Naive thymus-derived CD4-positive, alpha-beta T cell (primary cell): ENCODE measurements at places on chromosomes 3 and 15. TPM values are rescaled to one million over a fixed set of nuclear protein-coding genes. Genes with fewer than 3 reads are reported as not detected.

C3orf20 gene
- 0.10 TPM for total RNA-seq

DLL4 gene
- not detected for total RNA-seq

PIF1 gene
- total RNA-seq: not detected

MEF2A gene
- total RNA-seq: 41.4 TPM

RLBP1 gene
- total RNA-seq: not detected

ST3GAL6 gene
- total RNA-seq: 13.5 TPM

RAB6B gene
- total RNA-seq: not detected

SLC9A9 gene
- 21.9 TPM for total RNA-seq

PLS1 gene
- 2.8 TPM for total RNA-seq

SENP5 gene
- total RNA-seq: 56.4 TPM

ITGA11 gene
- not detected for total RNA-seq

NUSAP1 gene
- 1.9 TPM for total RNA-seq

ZCWPW2 gene
- total RNA-seq: 1.3 TPM

ZNF654 gene
- 11.6 TPM for total RNA-seq

MRPL3 gene
- 52.7 TPM for total RNA-seq

CCDC39 gene
- total RNA-seq: not detected

CACNA2D3 gene
- total RNA-seq: 0.27 TPM

MGLL gene
- total RNA-seq: 2.1 TPM

CXCR6 gene
- total RNA-seq: 0.19 TPM

GPX1 gene
- 56.9 TPM for total RNA-seq

MAP1A gene
- 0.30 TPM for total RNA-seq

CPOX gene
- 21.6 TPM for total RNA-seq

NTRK3 gene
- 0.78 TPM for total RNA-seq

UNC45A gene
- 62.0 TPM for total RNA-seq

ROPN1 gene
- not detected in 2 replicates for total RNA-seq

COL6A5 gene
- total RNA-seq: not detected

KNG1 gene
- not detected for total RNA-seq

ST8SIA2 gene
- not detected for total RNA-seq

OR5K2 gene
- not detected for total RNA-seq

CMTM8 gene
- 7.9 TPM for total RNA-seq

SCAANT1 gene
- total RNA-seq: not detected

PSTPIP1 gene
- 172 TPM for total RNA-seq

IGSF10 gene
- 2.8 TPM for total RNA-seq

CCDC9B gene
- 1.4 TPM for total RNA-seq

DISP2 gene
- not detected for total RNA-seq

MTFMT gene
- 12.7 and 15.0 TPM in 2 replicates for total RNA-seq

PLSCR5 gene
- total RNA-seq: not detected

NPAP1 gene
- not detected for total RNA-seq
